ENCODE measurements at places on chromosomes 1 and 21. TPM values are rescaled to one million over a fixed set of nuclear protein-coding genes. Genes with fewer than 3 reads are reported as not detected.

- peak within 1 kb of the TSS; percentile 95 for H3K27ac ChIP-seq
- H3K4me3 ChIP-seq, result peak within 1 kb of the TSS; percentile 94
- no peaks in the 10 kb centered on the region for H3K36me3 ChIP-seq
- H3K27me3 ChIP-seq, result no peaks in the 10 kb centered on the region
Observed at GRCh38 chr1:9910076-9910422, at the start of gene CTNNBIP1. Gene CTNNBIP1 (minus strand): TSS chr1:9910269. CDS start chr1:9872064, 38,205 bp downstream.

DNA sequence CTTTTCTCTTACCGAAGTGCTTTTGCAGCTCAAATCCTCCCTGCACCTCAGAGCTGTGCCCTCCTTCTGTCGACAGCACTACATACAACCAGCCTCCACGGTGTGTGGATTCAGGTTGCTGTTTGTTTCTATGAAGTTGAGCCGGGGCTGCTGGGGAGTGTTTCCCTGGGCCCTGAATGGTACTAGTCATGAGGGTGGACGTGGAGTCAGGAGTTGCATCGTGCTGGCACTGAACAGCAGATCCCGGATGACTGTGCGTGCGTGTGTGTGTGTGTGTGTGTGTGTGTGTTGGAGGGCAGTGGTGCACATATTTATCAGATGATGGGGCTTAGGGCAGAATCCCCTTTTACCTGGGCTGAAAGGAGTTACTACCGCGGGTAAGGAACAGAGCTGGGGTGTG is 47.0 kb downstream of the ACTL8 start:
- H3K27me3 ChIP-seq, result peaks cover 3% of the 10 kb centered on the region
- H3K27ac ChIP-seq, result no peak overlapping the region
- no peak overlapping the region for H3K4me3 ChIP-seq
- no peaks in the 10 kb centered on the region for H3K36me3 ChIP-seq

DNA sequence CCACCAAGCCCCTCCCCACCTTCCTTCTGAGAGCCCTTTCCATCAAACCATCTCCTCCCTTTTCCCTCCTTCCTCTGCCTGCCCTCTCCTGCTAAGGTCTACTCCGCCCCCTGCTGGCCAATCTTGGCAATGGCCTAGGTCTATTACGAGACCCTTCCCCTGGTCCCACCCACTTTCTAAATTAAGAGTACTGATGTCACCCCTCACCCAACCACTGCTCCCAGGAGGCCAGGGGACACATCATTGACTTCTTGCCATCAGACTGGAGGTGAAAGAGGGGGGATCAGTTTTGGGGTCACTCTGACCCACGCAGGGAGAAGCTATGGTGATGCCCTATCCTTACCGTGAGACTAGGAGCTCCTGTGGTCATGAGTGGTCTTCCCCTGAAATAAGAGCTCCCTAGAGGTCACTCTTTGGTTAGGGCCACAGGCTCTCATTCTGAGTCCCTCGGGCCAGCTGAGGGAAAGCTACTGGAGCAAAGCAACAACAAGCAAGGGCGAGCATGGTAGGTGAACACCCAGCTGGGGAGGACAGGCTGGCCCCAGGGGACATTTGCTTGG is 34.6 kb upstream of the S100A7 start:
- no peak overlapping the region for H3K4me3 ChIP-seq
- H3K27ac ChIP-seq, result no peak overlapping the region
- no peaks in the 10 kb centered on the region for H3K36me3 ChIP-seq

DNA sequence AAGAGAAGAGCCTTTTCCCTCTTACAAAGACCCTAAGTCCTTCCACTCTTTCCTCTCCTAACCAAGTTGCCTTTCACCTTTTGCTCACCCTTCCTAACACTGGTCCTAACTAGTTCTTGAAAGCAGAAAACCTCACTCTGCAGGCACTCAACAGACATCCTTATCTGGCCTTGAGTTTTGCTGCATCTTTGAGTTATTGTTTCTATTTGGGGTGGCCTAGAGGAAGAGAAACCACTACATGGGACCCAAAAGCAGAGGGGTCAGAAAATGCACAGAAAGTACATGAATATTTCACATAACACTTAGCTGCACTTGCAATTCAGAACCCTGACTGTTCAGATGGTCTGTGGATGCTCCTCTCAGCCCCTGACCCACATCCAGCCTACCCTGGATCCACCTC is 178.3 kb upstream of the SYT6 start:
- H3K4me3 ChIP-seq, result no peak overlapping the region
- no peak for DNase-seq
- no peaks in the 10 kb centered on the region for H3K27me3 ChIP-seq

Gene SERPINC1
- not detected for total RNA-seq

All from body of pancreas (tissue), 4 donors.